ENCODE measurements at places on chromosomes 11 and 22.

DNA sequence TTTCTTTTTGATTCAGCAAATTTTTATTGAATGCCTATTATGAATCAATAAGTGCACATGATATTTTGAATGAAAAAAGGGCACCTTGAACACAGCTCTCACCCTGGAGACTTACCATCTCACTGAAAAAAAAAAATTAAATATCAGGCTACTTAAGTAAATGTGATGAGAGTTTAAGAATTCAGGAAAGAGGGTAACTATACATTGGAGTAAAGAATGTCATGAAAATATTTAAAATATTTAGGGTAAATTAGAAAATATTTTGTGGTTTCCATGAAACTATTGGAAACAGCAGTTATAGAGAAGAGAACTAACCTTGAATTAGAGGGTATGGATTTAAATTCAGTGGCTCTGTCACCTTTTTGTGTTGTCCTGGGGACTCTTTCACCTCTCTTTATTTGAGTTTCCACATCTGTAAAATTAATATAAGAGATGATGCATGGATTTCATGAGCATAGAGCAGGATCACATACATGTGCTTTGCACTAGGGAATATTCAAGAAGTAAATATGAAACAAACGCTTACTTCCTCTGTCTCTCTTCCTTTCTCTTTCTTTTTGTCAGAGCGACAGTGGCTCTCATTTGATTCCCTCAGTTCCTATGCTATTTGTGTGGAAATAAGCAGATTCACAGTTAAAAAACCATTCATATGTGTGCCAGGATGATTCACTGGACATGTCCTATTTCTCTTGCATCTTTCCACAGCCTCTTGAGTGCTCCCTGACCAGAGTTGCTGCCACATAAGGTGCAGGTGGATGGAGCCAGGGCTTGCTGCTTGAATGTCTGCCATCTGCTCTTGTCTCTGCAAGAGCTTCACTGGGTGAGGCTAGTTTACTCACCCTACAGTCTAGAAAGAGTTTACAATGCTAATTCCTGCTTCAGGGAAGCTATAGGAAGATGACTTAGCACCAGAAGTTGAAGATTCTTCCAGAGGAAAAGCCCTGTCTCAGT, 533.1 kb downstream of the ETS1 start:
- DNase-seq = no peak

GRCh38 chr22:28629420-28630176, 50.0 kb downstream of the TTC28 start:
- DNase-seq = no peak

DNA sequence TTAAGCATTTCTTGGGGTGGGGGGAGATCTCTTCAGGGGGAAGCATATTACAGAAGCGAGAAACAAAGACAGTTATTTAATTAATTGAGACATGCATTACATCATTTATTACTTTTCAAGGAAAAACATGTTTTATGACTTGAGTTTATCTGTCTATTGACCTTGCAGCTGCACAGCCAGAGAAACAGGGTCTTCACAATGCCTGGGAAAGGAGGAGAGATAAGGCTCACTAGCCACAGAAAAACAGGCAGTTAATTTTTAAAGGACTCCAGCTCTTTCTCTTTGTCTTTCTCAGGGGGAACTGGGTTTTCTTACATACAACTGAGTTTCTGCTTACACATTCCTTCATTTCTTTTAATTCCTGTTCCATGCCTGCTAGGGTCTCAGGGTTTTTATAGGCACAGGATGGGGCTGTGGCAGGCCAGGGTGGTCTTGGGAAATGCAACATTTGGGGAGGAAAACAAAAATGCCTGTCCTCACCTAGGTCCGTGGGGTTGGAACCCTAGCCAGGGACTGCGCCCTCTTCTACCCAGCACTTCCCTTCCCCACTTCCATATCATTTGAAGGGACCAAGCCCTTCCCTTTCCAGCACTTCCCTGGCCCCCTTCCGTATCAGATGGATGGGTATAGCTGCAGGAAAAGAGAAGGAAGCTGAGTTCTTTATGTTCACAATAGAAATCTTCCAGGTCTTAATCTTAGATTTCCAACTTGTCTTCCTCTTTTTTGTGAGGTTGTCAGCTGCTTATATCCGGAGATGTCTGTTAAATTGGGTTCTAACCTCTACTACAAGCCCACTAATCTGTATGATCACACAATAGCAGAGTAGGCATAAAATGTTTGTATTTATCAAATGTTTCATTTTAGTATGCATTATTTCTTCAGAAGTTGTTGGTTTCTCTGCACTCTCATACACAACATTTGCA, 38.3 kb downstream of the BIRC2 start:
- DNase-seq = no peak

DNA sequence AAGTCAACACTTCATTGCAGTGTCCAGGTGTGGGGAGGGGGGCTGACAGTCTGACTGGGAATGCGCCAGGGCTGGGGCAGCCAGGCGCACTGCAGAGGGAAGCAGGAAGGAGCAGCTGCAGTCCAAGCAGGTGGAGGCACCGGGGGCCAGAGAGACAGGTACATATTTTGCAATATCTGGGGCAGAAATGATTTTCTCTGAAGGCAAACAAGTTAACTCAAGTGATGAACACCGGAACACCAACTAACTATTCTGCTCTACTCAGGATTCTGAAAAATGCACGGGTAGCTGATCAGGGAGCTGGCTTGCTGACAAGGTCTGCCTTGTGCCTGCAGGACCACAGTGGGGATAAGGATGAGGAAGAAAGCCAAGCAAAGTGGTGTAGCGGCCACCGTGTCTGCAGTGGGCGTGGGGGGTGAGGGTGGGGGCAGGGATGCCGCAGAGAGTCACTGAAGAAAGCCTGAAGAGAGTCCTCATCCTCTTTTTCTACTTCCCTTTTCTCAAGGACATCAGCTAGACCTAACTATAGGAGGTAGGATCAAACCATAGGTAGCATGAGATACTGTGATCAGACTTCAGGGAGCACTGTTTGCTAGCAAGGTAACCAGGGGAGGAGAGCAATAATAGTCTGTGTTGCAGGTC, 83.4 kb downstream of the SCN3B start:
- DNase-seq = no peak

DNA sequence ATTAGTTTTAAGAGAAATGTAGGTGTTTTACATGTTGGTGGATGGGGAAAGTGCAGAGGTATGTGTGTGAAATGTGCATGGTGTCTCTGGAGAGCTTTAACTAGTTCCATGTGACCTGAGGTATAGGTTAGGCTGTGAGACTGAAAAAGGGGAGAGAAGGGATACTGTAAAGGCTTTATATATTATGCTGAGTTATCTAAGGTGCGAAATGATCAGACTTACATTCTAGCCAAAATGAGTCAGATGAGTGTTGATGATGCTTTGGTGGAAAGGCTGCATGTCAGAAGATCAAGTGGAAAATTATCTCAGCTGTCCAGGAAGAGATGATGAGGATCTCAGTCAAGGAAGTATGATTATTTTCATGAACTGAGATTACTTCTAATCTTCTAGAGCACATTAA, 15.8 kb downstream of the ACAT1 start:
- DNase-seq = no peak

DNA sequence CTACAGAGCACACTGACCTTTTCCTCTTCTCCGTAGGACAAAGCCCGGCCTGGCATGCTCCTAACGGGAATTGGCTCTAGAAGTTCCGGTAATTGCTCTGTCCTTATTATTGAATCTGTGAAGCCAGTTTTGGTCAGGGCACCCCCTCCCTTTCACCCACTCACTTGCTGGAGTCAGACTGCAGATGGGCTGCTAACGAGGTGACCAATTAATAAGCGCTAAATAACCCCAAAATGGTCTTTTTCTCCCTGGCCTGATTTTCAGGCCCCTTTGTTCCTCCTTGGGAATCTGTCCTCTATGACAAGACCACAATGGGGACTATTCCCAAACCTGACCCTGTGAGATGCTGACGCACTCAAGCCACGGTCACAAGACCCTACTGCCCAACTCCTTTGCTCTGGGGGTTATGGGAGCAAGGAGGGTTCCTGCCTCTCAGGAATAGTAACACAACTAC, 610.0 kb upstream of the CADM1 start:
- peak; percentile 15 for DNase-seq

GRCh38 chr11:73141309-73142127, 600 bp downstream of the FCHSD2 start:
- peak; percentile 89 for DNase-seq

- DNase-seq = no peak
These were observed 183.9 kb downstream of the KIRREL3 start for GRCh38 chr11:126816645-126817044.

DNA sequence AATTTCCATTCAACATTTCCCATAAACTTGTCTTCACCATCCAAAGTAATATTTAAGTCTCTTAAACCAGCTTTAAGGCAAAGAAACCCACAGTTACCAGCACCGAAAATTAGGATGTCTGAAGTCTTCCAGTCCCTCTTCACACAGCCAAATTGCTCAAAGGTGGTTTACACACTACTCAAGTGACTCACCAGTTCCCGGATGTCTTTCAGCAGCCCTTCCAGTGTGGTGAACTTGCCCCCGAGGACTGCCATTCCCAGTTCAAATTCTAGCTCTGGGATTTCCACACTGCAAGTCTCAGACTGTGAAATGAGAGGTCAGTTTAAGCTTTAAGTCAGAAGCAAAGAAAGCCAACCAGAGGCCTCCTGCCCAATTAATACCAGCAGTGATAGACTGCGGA, 5.1 kb downstream of the ZPR1 start:
- no peak for DNase-seq

DNA sequence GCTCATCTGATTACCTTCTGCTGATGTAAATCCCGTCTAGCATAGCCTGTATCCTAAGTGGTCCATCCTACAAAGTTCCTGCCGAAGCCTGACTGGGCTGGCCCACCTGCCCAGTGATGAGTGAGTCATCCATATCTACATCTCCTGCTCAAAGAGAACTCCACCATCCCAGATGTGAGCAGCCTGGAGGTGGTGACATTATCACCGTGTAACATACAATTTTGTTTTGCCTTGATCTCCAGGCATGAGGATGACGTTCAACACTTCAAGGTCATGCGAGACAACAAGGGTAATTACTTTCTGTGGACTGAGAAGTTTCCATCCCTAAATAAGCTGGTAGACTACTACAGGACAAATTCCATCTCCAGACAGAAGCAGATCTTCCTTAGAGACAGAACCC, 5.6 kb downstream of the TMA7B start:
- no peak for DNase-seq

DNA sequence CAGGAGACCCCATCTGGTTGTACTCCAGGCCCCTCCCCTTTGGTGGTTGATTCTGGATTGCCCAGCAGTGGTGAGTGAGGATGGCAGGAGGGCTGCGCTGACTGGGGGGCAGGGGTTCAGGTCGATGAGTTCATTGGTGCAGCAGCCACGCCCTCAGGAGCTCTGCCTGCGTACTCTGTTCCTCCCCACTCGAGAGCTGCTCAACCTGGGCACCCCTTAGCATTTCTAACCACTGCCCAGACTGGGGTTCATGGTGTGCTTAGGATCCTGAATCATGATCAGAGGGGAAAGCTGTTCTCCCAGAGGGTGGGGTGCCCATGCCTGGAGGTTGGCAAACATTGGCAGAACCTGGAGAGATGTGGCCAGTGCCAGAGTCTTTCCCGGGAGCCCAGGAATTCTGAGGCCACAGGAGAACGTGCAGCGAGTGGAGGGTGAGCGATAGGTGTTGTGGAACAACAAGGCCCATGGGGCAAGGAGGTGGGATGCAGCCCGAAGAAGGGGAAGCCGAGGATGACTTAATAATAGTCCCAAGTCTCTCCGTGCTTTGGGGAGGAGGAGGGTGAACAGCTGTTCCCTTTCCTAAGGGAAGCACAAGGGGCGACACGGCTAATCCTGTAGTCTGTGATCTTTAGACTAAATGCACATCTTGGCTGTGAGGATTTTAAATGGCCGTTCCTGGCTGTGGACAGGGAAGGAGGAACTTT, 75.5 kb downstream of the SCN3B start:
- DNase-seq = no peak

- peak; percentile 56 for DNase-seq
These were observed 53.7 kb downstream of the ARFGAP3 start for GRCh38 chr22:42803389-42803788.

DNA sequence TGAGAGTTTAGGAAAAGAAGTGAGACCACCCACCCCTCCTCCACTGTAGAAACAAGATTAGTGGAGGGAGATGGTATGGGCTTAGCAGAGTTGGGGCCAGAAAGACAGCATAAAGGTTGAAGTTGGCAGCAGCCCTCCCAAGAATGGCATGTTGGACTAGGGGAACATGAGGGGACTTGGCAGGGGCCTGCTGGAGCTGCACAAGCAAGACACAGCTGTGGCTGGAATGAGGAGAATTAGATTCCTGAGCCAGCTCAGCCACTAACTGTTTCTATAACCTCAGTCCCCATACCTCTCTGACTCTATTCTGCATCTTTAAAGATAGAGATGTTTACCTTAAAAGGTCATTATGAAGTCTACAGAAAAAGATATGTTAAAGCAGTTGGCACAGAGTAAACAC, 13.2 kb downstream of the MAP6 start:
- DNase-seq = no peak

- DNase-seq = no peak
These were observed 227.8 kb downstream of the BRD1 start for GRCh38 chr22:49599691-49600455.

DNA sequence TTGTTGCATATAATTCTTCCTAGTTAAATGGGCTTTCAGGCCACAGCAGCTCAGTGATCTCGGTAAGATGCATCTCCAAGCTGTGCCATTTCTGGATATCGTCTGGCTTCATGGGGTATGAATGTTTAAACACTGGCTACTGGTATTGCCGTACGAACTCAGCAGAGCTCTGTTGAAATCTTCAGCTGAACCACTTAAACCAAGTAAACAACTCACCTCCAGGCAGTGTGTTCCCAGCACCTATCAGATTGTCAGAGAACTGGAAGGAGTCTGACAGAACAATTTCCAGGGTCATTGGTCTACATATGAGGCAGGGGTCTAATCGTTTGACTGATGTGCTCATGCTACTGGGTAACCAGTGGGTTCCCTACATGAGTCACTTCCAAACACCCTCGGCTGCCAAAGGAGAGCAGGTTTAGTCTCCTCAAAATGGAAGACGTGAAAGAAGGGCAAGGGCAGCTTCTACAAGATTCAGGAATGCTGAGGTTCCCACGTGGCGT, 93.2 kb upstream of the BMAL1 start:
- DNase-seq = no peak

DNA sequence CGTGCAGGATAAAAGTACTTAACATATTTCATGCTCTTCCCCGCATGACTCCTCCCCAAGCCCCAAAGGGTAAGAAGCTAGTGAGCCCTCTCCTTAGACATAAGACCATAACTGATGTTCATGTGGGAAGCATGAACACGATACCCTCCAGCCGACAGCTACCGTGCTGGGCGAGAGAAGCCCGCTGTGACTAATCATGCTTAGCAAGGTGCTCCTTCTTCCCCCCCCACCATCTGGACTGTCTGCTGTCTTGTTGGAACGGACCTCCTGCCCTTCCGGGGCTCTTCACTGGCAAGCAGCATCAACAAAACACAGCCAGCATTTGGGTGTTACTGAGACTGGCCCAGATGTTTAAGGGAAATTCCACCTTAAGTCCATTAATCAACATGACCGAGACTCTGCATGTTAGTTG, 200.6 kb downstream of the DBX1 start:
- DNase-seq = no peak

GRCh38 chr11:73359930-73360742, 16.1 kb upstream of the RELT start:
- DNase-seq = no peak

Measured in left forelimb (tissue), 1 donor.